ENCODE measurements at places on chromosomes 11 and 22. TPM values are rescaled to one million over a fixed set of nuclear protein-coding genes. Genes with fewer than 3 reads are reported as not detected.

Gene PATE4
- total RNA-seq = not detected

GRCh38 chr11:116773203-116774097, 663 bp upstream of the BUD13 start:
- H3K27ac ChIP-seq = peak overlapping the region; percentile 95
- DNase-seq = no peak
- H3K27me3 ChIP-seq = no peaks in the 10 kb centered on the region
- peak overlapping the region; percentile 91 for H3K4me3 ChIP-seq
- H3K36me3 ChIP-seq = peaks cover 39% of the 10 kb centered on the region

Gene PRG2
- total RNA-seq = 3.6 TPM

DNA sequence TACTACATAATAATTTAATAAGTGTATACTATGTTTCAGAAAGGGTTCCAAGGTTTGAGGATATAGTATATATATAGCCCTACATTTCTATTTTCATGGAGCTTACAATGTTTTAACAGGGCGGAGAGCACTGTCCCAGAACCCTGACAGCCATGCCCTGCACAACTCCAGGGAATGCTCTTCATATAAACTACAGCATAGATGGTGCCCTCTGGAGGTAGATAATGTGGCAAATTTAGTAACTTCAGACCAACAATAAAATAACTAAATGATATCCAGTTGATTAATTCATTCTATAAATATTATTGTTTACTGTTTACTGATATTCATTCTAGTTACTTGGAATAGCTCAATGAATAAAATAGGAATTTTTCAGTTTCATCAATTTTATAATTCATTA, 693.7 kb upstream of the CCDC179 start:
- no peaks in the 10 kb centered on the region for H3K4me1 ChIP-seq
- no peaks in the 10 kb centered on the region for H3K36me3 ChIP-seq
- no peak overlapping the region for H3K27ac ChIP-seq

Gene PHLDB1
- total RNA-seq = 84.2 TPM

Gene OR4D5
- not detected for total RNA-seq

Gene NCF4
- total RNA-seq = 89.0 TPM

Gene KRTAP5-2
- total RNA-seq = not detected

DNA sequence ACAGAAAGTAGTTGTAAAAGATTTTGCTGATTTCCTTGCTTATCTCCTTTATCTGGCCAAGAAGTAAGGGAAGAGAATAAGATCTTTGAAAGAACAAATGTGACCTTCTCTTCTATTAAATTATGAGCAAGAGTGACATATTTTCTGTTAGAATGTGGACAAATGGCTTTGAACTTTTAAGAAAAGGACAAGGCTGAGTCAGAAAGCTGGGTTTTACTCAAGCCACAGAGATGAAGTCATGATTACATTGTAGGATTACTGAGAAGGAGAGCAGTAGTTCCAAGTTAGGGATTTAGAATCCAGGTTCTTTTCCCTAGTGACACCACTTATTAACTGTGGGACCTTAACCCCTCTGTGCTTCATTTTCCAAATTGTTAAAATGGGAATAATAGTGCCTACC, 13.5 kb downstream of the CCDC90B start:
- no peak for DNase-seq
- no peak overlapping the region for H3K27ac ChIP-seq
- peaks cover 30% of the 10 kb centered on the region for H3K36me3 ChIP-seq
